ENCODE measurements at places on chromosomes 13 and 19.
A peak's percentile ranks its signal among the peaks of the same experiment; 100 is the strongest.

GRCh38 chr19:29299416-29300380 lies 86.7 kb upstream of the UQCRFS1 start:
- no peak for DNase-seq

GRCh38 chr13:26759249-26759906 lies 1.2 kb downstream of the GPR12 start:
- DNase-seq, result no peak

DNA sequence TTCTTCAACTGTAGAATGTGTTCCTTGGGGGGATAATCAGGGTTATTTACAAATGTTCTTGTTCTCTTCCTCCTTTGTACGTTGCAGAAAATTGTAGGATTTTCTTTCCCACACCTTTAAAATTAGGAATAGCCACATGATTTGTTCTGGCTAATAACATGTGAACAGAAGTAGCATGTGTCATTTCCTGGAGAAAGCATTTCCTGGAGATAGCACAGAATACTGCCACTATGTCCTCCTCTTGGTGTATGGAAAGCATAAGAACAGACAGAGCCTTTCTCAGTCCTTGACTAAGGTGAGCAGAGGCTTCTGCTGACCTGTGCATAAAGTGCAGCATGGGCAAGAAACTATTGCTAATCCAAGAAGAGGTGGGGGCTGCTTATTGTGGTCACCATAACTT lies 101.8 kb downstream of the FAM216B start:
- DNase-seq, result no peak

DNA sequence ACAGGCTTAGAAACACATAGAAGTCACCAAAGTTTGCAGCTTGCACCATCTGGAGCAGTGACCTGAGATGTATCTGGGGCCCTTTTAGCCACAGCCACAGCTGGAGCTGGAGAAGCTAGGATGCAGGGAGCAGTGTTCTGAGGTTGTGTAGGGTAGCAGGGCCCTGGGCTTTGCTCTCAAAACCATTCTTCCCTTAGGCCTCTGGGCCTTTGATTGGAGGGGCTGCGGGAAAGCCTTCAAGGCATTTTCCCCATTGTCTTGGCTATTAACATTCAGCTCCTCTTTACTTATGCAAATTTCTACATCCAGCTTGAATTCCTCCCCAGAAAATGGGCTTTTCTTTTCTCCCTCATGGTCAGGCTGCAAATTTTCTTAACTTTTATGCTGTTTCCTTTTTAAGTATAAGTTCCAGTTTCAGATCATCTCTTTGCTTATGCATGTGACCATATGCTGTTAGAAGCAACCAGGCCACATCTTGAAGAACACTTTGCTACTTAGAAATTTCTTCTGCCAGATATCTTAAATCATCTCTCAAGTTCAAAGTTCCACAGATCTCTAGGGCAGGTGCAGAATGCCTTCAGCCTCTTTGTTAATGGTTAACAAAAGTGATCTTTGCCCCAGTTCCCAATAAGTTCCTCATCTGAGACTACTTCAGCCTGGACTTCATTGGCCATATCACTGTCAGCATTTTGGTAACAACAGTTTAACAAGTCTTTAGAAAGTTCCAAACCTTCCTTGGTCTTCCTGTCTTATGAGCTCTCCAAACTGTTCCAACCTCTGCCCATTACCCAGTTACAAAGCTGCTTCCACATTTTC lies 48.5 kb downstream of the NBEA start:
- no peak for DNase-seq

DNA sequence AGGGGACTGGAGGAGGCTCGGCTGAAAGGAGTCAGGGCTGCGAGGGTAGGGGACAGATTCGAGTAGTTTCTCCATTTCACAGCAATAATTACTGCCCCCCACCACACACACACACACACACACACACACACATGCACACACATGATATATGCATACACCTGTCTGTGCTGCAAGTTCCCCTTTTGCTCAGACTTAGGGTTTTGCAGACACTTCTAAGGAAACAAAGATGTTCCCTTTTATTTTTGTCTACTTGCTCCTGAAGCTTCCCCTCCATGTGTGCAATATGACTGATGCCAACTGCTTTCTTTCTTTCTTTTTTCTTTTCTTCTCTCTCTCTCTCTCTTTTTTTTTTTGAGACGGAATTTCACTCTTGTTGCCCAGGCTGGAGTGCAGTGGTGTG lies 13.4 kb downstream of the MBD3L2B start:
- no peak for DNase-seq

DNA sequence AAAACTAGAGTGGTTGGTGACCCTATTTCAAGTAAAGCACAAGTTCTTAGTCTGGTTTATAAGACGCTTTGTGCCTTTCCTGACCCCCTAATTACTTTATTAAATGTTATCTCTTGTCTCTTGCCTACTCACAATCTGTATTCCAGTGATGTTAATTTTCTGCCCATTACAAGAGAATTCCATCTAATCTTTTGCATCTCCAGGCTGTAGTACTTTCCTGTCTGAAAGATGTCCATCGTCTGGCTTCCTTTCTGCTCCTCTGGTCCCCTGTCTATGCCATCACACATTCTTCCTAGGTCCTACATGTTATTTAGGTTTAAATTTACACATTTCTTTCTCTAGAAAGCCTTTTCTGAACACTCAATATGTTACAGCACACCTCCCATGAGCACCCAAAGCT lies 25.9 kb upstream of the OXGR1 start:
- DNase-seq, result no peak

- no peak for DNase-seq
Measured at GRCh38 chr13:27250833-27251165, 559 bp upstream of the RPL21 start.

GRCh38 chr13:32024750-32025149 lies 6.8 kb upstream of the FRY start:
- no peak for DNase-seq

GRCh38 chr19:42361545-42361910 lies 28.6 kb downstream of the CNFN start:
- no peak for DNase-seq

- DNase-seq, result no peak
Measured at GRCh38 chr19:43634872-43635560, 4.6 kb downstream of the CADM4 start.

DNA sequence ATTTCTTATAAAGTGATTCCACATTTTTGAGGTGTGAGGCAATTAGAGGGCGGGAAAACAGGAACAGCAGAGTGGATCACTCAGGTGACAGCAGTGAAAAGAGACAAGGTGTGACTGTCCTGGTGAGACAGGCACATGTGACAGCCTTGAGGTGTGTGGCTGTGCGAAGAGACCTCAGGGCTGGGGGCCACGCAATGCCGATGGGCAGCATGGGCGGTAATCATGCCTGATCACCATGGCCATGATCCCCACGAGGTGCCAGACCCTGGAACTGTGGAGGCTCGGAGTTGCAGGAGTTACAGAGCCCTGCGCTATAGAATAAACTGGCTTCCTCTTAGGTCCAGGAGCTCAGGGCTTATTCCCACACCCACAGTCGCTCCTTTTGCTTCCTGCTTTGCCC lies 2.0 kb downstream of the SPACA6 start:
- DNase-seq, result no peak

- DNase-seq, result peak; percentile 92
Measured at GRCh38 chr19:49127674-49128544, 8.6 kb downstream of the PPFIA3 start.

DNA sequence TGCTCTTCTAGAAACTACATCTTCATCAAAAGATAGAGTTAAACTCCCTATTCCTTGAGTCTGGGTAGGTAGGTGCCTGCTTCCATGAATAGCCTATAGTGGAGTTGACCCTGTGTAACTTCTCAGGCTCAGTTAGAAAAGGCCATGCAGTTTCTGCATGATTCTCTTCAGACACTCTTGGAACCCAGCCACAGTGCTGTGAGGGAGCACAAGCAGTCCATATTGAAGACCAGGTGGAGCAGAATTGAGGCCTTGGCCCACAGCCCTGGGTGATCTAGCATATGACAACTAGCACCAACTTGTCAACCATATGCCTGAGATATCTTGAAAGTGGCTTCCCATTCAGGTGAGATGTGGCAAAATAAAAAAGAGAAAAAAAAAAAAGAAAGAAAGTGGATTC lies 10.3 kb upstream of the PAN3 start:
- DNase-seq, result no peak

- DNase-seq, result no peak
Measured at GRCh38 chr19:14112051-14112808, 5.3 kb downstream of the PRKACA start.

DNA sequence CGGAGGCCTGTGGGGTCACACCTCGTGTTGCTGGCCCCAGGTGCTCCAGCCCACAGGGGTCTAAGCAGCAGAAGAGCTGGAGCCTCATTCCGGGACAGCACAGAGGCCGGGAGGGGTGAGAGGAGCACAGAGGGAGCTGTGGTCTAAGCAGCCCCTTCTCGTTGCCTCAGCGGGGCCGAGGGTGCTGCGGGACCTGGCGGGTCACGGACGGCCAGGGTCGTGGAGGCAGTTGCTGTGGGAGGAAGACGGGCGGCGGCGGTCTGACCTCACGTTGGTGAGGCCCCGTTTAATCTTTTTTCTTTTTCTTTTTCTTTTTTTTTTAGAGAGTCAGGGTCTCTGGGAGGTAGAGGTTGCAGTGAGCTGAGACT lies 21.7 kb downstream of the PIAS4 start:
- no peak for DNase-seq

DNA sequence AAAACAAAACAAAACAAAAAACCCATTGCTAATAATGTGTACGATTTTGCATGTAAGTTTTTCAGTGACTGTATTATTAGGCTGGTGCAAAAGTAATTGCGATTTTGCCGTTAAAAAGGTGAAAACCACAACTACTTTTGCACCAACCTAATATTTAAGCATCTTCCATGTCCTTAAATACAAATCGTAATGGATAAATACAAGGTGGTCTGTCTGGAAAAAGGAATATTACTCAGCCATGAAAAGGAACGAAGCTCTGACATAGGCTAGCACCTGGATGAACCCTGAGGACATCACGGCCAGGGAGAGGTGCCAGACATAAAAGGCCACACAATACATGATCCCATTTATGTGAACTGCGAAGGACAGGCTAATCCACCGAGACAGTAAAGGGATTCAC lies 33.2 kb downstream of the GADD45B start:
- DNase-seq, result no peak

GRCh38 chr19:2795827-2796658 lies 10.7 kb downstream of the THOP1 start:
- DNase-seq, result no peak

GRCh38 chr19:2424686-2425621 lies 2.4 kb downstream of the TIMM13 start:
- no peak for DNase-seq

GRCh38 chr13:33561627-33562026 lies 256.3 kb upstream of the RFC3 start:
- no peak for DNase-seq

- no peak for DNase-seq
Measured at GRCh38 chr19:33476151-33476707, 45.4 kb downstream of the PEPD start.

DNA sequence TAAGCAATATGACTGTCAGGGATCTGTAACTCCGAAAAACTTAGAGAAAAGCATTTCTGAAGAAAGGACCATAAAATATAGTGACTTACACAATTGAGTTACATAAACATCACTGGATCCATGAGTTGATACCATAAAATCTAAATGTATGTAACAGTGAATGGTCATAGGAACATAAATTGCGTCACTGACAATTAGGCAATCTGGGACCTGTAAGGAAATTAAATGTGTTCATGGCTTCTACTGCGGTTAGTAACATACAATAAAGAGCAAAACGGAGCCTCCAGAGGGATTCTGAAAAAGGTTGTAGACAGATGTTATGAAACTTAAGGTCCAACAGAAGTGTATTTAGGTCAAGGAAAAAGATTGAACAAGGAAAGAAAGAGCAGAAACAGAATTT lies 27.1 kb downstream of the POU4F1 start:
- no peak for DNase-seq

DNA sequence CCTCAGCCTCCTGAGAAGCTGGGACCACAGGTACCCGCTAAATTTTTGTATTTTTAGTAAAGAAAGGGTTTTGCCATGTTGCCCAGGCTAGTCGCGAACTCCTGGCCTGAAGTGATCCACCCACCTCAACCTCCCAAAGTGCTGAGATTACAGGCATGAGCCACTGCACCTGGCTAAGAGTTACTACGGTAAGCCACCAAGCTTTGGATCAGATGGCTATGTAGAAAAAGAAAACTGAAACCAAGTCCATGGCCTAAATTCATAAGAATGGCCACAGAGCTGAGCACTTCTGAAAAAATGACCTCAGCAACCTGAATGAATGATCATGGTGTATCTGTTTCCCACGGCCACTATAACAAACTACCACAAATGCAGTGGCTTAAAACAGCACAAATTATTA lies 9.4 kb downstream of the OPA3 start:
- no peak for DNase-seq

GRCh38 chr13:32454886-32455593 lies 27.1 kb upstream of the N4BP2L1 start:
- no peak for DNase-seq

DNA sequence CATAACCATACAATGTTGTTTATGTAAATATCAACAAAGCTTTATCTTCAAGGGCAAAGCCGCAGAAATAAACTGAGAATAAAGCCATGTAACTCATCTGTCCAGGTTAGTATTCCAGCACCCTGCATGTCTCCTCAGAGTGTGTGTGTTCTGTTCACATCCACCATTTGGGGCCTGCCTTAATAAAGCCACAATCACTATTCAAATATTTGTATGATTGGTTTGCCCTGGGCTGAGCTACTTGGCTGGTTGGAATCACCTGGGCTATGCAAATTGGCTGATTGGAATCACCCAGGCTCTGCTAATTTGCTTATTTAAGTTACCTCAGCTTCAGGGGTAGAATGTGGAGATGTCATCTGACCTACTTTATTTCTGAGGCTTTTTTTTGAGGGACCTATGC lies 42.4 kb upstream of the ZNF737 start:
- no peak for DNase-seq

- no peak for DNase-seq
Measured at GRCh38 chr13:30667014-30667413, 49.3 kb downstream of the USPL1 start.

DNA sequence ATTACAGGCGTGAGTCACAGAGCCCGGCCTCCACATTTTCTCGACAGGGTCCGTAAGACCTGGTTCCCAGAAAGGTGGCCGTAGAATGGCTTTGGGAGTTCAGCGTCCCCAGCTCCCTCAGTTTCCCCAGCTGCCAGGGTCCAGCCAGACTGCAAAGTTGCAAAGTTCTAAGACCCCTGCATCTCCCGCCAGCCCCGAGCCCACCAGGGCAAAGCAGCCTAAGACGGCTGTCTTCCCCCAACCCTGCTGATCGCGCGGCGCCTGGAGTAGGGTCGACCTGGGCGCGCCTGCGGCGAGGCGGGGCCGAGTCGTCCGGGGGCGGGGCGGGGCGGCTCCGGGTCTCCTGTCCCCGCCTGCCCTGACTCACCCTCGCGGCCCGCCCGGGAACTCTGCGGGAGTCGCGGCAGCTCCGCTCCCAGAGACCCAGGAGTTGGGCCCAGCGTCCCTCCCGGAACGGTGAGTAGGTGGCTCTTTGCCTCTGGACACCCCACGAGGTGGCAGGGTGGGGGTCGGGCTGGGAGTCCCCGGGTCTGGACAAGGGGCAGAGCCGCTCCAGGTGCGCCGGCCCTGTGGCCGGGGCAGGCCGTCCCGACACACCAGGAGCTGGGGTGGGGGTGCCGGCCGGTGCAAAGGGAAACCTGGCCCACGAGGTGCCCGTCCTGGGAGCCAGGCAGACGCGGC lies at the start of gene LRRC8E:
TSS of gene LRRC8E (plus strand) at position 366 of the 681 bp plus-strand sequence. CDS start 7,094 bp downstream, outside the sequence.
- DNase-seq, result peak; percentile 38

GRCh38 chr13:46753137-46753536 lies 43.8 kb downstream of the ESD start:
- no peak for DNase-seq
